ENCODE measurements at places on chromosomes 2 and 18.

DNA sequence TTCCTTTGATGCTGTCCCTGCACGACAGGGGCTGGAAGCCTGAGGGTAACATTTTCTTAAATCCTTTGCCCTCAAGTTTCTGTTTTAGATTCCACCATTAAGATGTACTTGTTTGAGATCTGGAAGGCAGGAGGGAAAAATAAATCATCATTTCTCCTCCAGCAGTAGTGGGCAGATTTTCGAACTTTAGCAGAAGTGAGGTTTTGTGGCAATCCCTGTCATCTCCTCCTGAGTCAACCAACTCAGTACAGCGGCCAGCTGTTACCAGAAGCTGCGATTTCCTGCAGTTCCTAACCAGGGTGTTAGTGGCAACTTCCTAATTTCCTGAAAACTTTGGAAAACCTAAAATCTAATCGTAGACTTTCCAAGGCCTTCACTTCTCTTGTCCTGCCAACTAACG lies 517.2 kb upstream of the ACVR2A start:
- DNase-seq, result no peak

GRCh38 chr2:213259266-213259665 lies 25.0 kb upstream of the SPAG16 start:
- no peak for DNase-seq

DNA sequence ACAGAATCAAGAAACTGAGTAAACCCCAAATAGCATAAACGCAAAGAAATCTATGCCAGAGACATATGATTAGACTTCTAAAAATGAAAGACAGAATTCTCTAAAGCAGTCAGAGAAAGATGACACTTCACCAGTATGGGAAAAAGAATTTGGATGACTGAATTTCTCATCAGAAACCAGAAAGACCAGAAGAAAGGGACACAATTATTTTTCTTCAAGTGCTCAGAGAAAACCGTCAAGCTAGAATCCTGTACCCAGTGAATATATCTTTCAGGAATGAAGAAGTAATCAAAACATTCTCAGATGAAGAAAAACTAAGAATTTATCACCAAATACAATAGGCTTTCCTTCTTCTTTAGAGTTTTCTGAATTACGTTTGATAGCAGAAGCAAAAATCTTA lies 14.2 kb upstream of the ESPNL start:
- no peak for DNase-seq

DNA sequence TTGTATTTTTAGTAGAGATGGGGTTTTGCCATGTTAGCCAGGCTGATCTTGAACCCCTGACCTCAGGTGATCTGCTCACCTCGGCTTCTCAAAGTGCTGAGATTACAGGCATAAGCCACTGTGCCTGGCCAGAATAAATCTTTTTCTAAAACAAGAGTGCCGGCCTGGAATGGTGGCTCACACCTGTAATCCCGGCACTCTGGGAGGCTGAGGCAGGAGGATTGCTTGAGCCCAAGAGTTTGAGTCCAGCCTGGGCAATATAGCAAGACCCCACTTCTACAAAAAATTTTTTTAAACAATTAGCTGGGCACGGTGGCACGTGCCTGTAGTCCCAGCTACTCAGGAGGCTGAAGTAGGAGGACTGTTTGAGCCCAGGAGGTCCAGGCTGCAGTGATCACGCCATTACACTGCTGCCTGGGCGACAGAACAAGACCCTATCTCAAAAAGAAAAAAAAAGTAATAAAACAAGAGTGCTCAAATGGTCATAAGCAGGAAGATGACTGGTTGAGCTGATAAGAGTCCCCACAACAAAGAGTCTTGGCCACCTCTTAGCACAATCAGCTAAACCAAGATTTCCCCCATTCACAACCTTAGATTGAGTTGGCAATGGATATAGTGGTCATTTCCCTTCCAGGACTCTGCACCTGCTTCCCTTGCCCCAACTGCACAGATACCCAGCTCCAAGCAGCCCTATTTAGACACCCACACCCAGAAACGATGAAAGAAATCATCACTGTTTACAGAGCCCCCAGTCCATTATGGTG lies 5.8 kb upstream of the UCN start:
- DNase-seq, result no peak

GRCh38 chr2:31251018-31251417 lies 17.1 kb downstream of the EHD3 start:
- no peak for DNase-seq

DNA sequence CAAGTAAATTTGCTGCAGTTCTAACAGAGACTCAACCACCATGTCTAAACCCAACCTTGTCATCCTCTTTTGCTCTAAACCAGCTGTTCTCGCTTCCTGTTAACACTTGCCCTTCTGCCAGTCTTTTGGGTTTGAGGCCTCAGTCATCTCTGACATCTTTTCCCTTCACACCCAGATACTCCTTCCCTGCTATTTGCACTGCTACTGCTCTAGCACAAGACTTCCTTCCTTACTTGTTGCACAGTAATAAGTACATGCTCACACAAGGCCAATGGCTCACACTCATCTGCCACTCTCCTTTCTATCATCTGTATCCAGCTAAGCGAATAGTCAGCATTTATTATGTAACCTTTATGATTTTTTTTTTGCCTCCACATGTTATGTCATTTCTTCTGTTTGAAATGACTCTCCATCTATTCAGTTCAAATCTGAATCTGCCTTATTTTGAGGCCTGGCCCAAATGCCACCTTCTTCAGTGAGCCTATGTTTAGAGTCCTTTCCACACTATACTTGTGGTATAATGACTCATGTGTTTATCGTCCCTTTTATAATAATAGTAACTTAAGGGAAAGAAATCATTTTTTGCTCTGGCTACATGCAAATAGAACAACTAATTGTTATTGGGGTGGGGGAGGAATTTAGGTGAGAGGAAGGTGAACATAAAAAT lies 22.5 kb upstream of the CDKL4 start:
- no peak for DNase-seq

DNA sequence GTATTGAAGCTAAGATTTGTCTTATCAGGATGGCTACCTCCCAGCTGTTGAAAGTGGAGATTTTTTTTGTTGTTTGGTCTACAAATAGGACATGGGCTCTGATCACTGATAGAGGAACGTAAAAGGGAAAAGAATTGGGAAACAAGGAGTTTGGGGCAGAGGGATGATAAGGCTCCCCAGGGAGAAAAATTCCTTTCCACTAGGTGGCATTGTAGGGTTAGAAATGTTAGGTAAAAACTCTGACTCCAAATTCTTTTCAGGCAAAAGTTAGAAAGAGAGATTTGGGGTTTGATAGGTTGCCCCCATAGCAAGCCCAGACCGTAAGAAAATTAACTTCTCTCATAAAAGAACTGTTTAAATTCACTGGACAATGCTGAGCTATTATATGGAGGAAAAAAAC lies 19.8 kb downstream of the CMPK2 start:
- DNase-seq, result no peak

- DNase-seq, result peak; percentile 50
These were observed 58.1 kb downstream of the FAM178B start for GRCh38 chr2:96928277-96928781.

DNA sequence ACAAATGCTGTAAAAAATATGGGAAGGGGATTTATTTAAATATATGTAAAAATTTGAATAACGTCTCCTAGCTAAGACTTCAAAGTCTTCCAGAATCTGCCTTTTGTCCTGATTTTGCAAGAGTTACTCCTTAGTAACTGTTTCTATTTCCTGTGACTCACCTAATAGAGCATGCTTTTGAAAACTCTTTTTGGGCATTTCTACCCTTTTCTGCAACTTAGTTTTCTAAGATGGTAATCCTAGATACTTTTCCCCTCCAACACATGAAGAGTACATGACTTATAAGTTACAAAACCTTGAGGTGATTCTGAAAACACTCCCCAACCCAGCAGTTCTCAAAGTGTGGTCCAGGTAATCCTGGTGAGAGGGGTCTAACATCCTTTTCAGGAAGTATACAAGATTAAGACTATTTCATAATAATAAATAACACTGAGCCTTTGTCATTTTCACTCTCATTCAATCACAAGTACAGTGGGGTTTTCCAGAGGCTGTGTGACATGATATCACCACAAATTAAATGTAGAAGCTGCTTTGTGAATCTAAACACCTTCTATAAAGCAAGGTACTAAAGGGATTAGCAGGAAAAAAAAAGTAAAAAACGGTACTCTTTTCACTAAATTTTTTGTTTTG lies 31.9 kb downstream of the PPP4R3B start:
- no peak for DNase-seq

- DNase-seq, result no peak
These were observed 117.6 kb downstream of the LTBP1 start for GRCh38 chr2:33064349-33064801.

Data from right hindlimb (tissue), 1 donor.